ENCODE measurements at places on chromosomes 3 and 15. TPM values are rescaled to one million over a fixed set of nuclear protein-coding genes. Genes with fewer than 3 reads are reported as not detected.

Gene DAZL
- 0.13 TPM for total RNA-seq

Gene CLDN16
- not detected for total RNA-seq

Gene PRICKLE2
- total RNA-seq = not detected

Gene GPR62
- total RNA-seq = not detected

Gene TM4SF18
- total RNA-seq = not detected

Data from activated CD8-positive, alpha-beta memory T cell treated with anti-CD3 and anti-CD28 coated beads for 36 hours (primary cell).